ENCODE measurements at places on chromosomes 16 and 17. TPM values are rescaled to one million over a fixed set of nuclear protein-coding genes. Genes with fewer than 3 reads are reported as not detected.

PAQR4 gene
- total RNA-seq, result 4.8 TPM

TEKT3 gene
- total RNA-seq, result 0.43 TPM

SNAI3 gene
- not detected for total RNA-seq

MYADML2 gene
- total RNA-seq, result not detected

KRTAP4-3 gene
- not detected for total RNA-seq

VPS4A gene
- 22.9 TPM for total RNA-seq

FBXW10B gene
- total RNA-seq, result 1.0 TPM

ABCA9 gene
- 1.7 TPM for total RNA-seq

METTL9 gene
- 192 TPM for total RNA-seq

PRKCB gene
- total RNA-seq, result 0.11 TPM

OSGIN1 gene
- total RNA-seq, result 4.1 TPM

CHMP6 gene
- total RNA-seq, result 19.6 TPM

EVPLL gene
- not detected for total RNA-seq

MARVELD3 gene
- 0.11 TPM for total RNA-seq

FASN gene
- total RNA-seq, result 40.9 TPM
